A549 treated with RU486 at 1 μM for 4 hours (cell line): ENCODE measurements at places on chromosomes 4 and X. TPM values are rescaled to one million over a fixed set of nuclear protein-coding genes. Genes with fewer than 3 reads are reported as not detected.

Gene GJB1
- total RNA-seq: 0.19 TPM in 1 of 5 replicates, not detected in the others

Gene NDST4
- total RNA-seq: not detected in 5 replicates

Gene CLDN34
- not detected in 5 replicates for total RNA-seq

Gene RBM47
- total RNA-seq: 14.8 to 24.3 TPM (median 23.5 TPM) in 5 replicates

Gene SMAD1
- total RNA-seq: 8.9 to 12.3 TPM (median 11.0 TPM) in 5 replicates

Gene TBL1X
- 12.2 to 15.0 TPM (median 13.9 TPM) in 5 replicates for total RNA-seq

Gene CFAP299
- total RNA-seq: not detected in 5 replicates

Gene SGMS2
- total RNA-seq: 10.4 to 22.8 TPM (median 21.6 TPM) in 5 replicates

Gene MAP3K15
- total RNA-seq: 1.4 to 2.1 TPM (median 1.7 TPM) in 5 replicates
